ENCODE measurements at places on chromosomes 4 and X.
A peak's percentile ranks its signal among the peaks of the same experiment; 100 is the strongest.

DNA sequence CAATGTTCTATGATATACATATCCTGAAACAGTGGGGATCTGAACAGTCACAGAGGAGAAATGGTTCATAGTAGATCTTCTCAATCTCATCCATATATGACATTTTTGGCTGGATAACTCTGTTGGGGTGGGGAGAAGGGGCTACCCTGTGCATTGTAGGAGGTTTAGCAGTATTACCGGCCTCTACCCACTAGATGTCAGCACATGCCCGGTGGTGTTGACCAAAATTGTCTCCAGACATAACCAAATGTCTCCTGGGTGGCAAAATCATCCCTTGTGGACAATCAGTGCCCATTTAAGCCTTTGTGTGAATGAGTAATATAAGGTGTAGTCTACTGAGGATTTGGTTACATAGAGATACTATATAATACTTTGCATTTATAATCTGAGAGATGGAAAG, 89.9 kb downstream of the PLS3 start:
- peak; percentile 9 for DNase-seq

GRCh38 chr4:14562901-14563300, 439.4 kb upstream of the CPEB2 start:
- DNase-seq: no peak

GRCh38 chr4:165312506-165312905, 15.0 kb upstream of the MSMO1 start:
- no peak for DNase-seq

GRCh38 chr4:14792702-14793227, 209.5 kb upstream of the CPEB2 start:
- no peak for DNase-seq

DNA sequence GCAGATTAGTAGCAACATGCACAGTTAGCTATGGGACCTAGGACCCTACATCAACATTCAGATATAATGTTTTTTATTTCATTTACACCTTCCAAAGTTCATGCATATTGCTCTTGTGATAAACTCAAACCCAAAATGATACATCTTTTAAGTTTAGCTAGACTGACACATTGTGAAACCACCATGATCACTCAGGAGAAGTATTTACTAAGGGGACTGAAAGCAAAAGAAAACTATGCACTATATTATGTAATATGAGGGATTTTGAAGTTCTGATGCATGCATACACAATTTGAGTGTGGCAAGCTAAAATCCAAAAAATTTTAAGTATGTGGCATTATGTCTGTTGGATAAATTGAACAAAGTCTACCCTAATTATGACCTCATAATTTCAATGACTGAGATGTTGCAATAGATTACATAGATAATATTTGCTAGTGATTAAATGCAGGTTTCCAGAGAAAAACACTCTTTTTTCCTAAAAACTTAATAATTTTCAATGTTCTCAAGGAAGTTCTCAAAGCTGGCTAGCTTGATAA, 914.8 kb upstream of the GRIA3 start:
- no peak for DNase-seq

GRCh38 chr4:27577951-27578350, 717.3 kb downstream of the STIM2 start:
- no peak for DNase-seq

DNA sequence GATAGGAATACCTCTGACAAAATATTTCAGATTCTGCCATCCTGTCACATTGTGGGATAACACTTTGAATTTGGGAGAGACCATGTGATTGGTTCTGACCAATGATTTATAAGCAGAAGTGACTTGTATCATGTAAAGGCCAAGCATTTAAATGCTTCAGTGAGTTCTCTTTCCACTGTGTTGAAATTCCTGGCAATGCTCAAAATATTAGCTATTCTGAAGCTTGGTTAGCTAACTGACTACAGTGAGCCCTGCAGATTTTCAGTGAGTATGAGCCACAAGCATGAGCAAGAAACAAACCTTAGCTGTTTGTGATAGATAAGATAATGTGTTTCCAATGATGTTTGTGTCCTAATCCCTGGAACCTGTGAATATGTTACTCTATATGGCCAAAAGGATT, 562.8 kb upstream of the AADAT start:
- DNase-seq: no peak

DNA sequence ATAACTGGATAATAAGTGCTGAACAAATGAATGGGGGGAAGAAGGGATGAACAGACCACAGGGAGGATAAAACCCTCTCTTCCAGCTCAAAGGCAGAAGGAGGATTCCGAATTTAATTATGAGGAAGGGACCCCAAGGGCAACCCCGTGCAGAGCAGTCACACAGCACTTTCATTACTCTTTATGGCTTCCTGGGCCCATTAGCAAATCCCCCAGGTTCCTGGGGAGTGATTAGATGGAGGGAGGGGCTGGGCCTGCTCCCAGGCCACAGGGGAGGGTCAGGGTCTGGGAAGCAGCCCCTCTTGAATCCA, 67.1 kb downstream of the PPP2R2C start:
- DNase-seq: no peak

DNA sequence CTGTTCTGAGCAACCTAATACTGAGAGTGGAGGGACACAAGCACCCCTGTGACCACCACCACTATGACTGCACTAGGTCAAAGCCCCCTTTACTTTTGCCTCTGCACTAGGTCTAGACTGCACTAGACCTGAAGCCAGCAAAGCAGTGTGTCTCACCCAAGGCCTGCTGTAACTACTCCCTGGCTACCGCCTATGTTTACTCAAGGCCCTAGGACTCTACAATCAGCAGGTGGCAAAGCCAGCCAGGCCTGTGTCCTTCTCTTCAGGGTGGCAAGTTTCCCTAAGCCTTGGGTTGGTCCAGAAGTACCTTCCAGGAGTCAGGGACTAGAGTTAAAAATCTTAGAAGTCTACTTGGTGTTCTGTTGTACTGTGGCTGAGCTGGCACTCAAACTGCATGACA, 15.9 kb downstream of the RAB33B start:
- DNase-seq: no peak

DNA sequence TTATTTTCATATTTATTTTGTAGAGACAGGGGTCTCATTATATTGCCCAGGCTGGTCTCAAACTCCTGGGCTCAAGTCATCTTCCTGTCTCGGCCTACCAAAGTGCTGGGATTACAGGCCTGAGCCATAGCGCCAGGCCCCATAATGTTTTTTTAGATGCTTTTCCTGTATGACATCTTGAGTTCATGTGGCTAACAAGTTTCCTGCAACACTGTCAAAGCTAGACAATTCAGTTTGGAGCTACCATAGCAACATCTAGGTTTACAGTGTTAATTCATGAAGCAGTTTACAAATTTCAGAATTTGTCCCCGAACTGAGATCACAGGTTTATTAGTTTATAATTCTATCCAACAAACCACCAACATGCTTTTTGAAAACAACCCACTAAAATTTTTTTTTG, 6.4 kb upstream of the IL13RA2 start:
- no peak for DNase-seq

DNA sequence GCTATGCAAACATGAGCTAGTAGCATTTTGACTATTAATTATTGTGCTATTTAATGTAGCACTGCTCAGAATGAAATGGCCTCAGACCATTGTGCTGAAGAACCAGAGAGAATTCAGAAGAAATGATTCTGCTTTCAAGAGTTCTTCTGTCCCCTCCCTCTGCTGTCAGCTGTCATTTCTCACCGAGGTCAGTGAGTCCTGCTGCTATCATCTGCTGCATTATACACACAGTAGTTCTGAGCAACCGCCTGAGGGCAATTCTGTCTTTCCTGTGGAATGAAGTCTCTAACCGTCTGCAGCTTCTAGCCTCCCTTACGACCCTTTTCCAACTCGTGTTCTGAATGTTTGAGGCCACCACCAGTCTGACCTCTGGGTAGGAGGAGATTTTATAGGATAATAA, 249.4 kb downstream of the HNRNPD start:
- no peak for DNase-seq

GRCh38 chrX:22073928-22074327, 41.8 kb downstream of the PHEX start:
- no peak for DNase-seq

DNA sequence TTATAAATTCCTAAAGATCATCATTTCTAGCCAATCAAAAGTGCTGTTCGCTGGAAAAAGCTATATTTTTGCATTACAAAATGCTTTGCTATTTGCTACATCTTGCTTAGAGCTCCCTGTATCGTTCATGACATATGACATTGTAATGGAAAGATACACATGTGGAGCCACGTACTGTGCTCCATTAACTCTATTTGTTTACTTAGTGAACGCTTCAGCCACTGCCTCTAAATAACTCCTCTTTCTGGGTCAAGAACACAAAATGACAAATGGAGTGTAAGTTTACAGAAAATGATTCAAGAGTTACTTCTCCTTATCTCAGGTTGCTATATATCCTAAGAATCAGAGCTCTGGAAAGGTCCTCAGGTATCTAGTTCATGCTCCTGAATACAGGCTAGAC, 329.1 kb upstream of the SMIM31 start:
- DNase-seq: no peak

DNA sequence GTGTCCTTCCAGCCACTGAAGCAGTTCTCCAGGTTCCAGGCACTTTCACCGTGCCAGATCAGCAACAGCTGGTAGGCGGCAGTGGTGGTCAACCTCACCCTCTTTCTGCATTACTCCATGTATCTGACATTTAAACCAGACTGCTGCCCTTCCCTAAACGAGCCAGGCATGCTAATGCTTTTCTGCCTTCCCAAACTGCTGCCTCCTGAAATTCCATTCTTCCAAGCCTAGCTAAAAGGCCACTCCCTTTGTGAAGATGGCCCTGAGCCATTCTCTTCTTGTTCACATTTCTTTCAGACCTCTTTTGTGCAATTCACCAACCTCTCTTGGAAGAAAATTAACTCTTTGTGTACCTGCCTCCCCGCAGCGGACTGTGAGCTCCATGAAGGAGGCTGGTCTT, 73.7 kb downstream of the CHST7 start:
- no peak for DNase-seq

GRCh38 chr4:186227221-186227620, at the start of gene KLKB1:
KLKB1 (plus strand) TSS chr4:186227507; CDS start chr4:186228196, 689 bp downstream.
- no peak for DNase-seq

DNA sequence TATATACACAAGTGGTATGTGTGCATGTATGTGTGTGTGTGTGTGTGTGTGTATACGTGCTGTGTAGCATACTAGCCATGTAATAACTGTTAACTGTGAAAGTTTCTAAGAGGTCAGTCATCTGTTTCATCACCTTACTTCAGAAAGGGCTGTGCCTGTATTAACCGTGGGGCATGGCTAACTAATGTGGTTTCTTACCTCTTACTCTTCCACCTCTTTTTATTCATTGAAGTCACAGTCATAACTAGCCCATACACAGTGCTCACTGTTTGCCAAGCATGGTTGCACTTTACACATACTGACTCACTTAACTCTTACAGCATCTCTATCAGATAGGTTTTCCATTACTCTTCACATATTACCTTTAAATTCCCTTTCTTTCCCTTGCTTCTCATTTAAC, 23.7 kb upstream of the LRAT start:
- DNase-seq: no peak

DNA sequence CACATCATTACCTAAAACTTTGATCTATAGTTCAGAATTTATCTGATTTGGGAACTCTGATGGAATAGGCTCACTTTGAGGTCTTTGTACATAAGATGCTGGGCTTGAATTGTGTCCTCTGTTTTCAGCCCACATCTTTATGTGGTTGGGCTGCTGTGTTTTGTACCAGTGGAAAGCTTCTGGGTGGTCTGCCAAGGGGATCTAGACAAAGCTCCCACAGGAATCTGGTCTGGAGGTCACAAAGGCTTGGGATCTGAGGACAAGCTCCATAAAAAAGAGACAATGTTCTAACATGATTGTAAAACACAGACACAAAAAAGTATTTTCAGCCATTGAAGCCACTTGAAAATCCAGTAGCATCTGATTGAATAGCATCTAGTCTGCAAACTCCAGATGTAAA, 393.5 kb upstream of the PITX2 start:
- no peak for DNase-seq

DNA sequence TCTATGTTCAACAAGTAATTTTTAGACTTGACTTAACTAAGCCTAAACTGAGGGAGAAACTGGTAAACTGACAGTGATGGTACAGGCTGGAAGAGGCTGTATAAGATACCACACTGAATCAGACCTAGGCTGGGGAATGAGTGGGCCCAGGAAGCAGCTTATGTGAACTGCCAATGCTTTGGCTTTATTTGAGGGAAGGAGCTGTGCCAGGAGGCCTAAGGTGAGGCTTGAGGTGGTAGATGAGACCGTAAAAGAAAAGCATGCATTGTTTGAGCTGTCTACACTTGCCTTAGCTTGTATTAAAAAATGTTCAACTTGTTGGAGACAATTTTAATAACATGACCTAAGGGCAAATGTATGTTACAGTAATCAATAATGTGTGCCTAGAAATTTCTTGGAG, 96.2 kb downstream of the RS1 start:
- DNase-seq: no peak

DNA sequence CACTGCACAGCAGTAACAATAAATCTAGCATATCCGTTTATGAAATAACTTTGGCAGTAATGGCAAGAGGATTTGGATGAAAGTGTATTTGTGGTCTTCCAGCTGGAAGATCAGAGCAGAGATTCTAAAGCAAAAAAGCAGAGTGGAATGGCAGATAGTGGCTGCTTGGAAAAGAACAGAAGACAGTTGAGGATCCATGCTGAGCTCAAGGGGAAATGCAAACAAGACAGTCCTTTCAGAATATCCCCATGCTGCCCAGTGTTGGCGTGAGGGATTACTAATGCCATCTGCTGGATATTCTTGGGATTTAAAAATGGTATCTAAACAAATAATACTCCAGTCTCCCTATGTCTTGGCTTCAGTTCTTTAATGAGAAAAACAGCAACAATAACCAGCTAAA, 629.1 kb upstream of the ATOH1 start:
- no peak for DNase-seq

- DNase-seq: no peak
These were observed 4.7 kb downstream of the STOX2 start for GRCh38 chr4:183909801-183910200.

DNA sequence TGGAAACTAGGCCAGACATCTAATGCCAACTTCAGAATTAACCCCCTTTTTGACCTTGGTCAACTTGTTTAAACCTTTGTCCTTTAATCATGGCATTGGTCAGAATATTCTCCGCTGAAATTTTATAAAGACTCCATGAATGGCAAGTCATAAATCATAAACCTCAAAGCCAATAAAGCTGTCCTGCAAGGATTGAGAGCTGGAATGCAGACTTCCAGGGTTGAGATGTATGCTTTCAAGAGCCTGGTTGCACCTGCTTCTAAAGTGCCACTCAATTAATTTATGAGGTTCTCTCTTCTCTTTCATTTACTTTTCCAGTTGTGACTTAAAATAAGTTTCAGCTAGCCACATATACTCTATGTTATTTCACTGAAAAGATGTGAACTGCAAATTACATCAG, 136.2 kb upstream of the HCCS start:
- DNase-seq: no peak

DNA sequence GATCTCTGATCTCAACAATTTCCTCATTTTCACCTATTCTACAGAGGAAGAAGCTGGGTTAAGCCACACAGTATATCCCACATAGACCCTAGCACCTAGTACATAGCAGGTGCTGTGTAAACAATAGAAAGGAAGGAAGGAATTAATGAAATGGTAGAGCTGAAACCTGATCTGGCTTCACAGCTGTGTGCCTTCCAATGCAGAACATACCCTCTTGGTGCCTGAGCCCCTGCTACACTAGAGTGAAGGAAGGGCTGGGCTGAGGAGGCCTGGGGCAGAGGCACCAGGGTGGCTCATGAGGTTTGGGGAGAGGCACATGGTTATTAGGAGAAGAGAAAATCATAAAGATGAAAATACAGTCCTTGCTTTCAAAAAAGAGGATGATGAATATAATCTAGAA, 21.3 kb downstream of the LRRC66 start:
- DNase-seq: no peak

GRCh38 chrX:100747703-100748102, 15.8 kb upstream of the SYTL4 start:
- no peak for DNase-seq
